ENCODE measurements at places on chromosomes 4 and X.

GRCh38 chr4:84568496-84568895 lies 14.4 kb upstream of the CDS1 start:
- no peak for DNase-seq

DNA sequence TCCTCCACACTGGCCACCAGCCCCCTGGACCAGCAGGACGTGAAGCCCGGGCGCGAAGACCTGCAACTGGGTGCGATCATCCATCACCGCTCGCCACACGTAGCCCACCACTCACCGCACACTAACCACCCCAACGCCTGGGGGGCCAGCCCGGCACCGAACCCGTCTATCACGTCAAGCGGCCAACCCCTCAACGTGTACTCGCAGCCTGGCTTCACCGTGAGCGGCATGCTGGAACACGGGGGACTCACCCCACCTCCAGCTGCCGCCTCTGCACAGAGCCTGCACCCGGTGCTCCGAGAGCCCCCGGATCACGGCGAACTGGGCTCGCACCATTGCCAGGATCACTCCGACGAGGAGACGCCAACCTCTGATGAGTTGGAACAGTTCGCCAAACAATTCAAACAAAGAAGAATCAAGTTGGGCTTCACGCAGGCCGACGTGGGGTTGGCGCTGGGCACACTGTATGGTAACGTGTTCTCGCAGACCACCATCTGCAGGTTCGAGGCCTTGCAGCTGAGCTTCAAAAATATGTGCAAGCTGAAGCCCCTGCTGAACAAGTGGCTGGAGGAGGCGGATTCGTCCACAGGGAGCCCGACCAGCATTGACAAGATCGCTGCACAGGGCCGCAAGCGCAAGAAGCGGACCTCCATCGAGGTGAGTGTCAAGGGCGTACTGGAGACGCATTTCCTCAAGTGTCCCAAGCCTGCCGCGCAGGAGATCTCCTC lies 600 bp downstream of the POU3F4 start:
- no peak for DNase-seq

GRCh38 chr4:8336412-8337075 lies 67.0 kb downstream of the HTRA3 start:
- no peak for DNase-seq

- no peak for DNase-seq
Observed at GRCh38 chr4:159216834-159217233, 114.0 kb downstream of the RAPGEF2 start.

- no peak for DNase-seq
Observed at GRCh38 chrX:51922561-51922960, 29.1 kb downstream of the MAGED1 start.

DNA sequence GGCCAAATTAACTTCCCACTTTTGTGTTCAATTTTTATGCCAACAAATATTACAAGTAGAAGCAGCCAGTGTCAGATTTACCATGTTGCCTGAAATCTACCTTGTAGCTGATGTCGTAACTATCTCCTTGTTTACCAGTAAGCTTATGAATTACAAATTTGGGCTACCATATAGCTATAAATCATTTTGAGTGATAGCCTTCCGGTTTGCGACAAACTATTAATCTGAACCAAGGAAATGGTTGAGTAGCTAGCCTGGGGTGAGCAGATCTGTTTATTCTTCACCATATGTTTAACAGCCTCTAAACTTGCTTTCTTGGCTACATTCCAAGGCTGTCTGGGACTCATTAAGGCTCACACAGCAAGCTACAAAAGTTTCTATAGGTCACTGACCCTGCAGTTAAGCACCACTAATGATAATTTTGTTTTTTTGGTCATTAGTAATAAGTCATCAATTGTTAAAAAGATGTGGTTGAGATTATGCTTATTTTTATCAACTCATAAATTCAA lies 218.7 kb upstream of the SPOCK3 start:
- no peak for DNase-seq

GRCh38 chr4:41853973-41854372 lies 81.3 kb upstream of the TMEM33 start:
- DNase-seq: no peak

DNA sequence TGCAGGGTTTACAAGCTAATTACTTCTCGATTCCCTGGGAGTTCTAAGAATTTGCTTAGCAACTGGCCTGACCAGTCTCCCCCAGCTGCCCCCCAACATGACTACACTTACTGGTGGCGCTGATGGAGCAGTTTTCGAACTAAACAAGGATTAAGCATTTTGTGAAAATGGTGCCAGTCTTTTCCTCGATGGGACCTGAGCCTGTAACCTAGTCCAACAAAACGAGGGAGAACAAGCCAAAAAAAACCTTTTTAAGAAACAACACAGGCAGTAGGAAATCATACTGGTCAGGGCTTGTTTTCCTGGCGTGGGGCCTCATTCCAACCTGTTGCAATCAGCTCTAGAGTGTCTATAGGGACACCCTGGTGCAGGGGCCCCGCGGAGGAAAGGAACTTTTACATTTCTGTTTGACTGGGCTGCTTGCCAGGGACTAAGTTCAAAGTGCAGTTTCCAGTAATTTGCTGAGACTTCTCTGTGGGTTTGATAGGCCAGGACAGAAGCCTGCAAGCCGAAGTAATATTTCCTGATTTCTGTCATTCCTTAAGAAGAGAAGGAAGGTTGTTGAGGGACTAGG lies 158.7 kb downstream of the SPRY1 start:
- DNase-seq: peak; percentile 94

DNA sequence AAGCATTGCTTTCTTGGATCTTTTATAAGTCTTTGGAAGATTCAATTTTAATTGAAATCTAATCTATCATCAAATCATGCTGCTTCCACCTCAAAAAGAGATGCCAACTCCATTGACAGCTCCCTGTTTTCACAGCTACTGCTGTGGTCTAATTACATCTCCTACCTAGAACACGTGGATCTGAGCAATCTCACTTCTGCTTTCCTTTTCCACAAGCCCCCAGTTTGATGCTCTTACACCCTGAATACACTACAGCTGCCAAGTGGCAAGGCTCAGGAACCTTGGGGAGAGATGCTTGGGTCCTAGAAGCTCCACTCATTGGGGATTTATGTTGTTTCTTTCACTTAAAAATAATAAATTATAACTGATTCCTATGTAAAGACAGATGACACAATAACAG lies 172.0 kb downstream of the CFAP299 start:
- DNase-seq: no peak

- no peak for DNase-seq
Observed at GRCh38 chr4:150345207-150345744, 236.7 kb upstream of the MAB21L2 start.

DNA sequence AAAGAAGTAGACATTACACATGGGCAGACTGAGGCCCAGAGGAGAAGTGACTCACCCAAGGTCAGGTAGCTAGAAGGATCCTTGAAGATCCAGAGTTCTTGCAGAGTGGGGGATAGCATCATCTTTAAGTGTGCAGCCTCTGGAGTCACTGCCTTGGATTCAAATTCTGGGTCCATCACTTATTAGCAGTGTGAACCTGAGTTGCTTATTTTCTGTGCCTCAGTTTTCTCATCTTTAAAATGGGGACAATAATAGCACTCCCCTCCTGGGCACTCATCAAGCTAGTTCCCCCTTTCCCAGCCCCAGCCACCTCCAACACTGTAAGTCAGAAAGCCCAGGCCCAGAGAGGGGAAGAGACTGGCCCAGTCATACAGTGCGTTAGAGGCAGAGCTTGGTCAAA lies 141.8 kb upstream of the PJA1 start:
- no peak for DNase-seq

GRCh38 chr4:87069037-87069742 lies 134.4 kb downstream of the AFF1 start:
- no peak for DNase-seq

Data from lung microvascular endothelial cell (primary cell).